SHP77 (cell line): ENCODE measurements at places on chromosomes 2 and 18.

DNA sequence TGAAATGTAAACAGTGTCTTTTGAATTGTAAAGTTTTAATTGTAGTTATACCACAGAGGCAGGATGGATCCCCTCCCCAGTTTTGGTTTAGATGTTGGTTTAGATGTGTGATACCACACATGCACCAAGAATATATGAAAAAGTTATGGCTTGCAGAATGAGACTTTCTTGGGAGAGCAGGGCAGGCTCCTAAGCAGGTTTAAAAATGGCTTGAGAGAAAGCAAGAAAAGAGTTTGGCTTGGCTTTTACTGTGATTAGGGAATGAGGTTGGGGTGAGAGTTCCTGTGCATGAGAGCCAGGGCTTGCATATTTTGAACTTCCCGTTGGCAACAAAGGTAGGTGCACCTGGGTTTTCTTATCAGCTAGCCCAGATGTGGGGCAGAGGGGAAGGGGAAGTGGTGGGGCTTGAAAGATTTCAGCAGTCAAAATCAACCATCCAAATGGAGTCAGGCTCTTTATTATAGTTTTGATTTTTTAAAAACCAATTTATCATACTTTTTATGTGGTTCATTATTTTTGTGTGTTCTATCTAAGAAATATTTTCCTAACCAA lies 246.9 kb downstream of the MTX2 start:
- DNase-seq, result no peak

DNA sequence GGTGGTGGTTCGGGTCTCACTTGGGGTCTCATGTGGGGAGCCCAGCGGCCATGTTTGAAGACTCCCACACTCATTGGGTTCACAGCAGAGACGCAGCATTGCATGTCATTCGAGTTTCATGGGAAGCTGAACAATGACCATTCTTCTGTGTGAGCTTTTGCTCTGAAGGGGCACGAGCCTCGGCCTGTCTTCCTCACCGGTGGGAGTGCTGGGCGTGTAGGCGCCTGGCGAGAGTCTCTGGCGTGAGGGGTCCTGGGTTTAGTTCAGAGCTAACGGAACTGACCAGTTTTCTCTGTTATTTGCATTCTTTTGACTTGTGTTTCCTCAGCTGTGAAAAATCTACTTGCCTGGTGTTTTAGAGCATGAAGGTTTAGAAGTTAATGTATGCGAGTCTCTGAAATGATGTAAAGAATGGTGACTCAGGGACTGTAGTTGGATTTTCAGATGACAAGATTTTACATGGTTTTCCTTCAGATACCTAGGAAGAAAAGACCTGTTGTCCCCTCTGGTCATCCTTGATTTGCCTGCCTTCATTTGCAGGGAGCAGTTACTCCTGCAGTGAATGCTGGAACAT lies 98.1 kb downstream of the ARMC9 start:
- no peak for DNase-seq

- DNase-seq, result no peak
These were observed 35.5 kb downstream of the IL1R2 start for GRCh38 chr2:102027036-102027980.

- no peak for DNase-seq
These were observed 46.3 kb downstream of the RTTN start for GRCh38 chr18:70158992-70159717.

DNA sequence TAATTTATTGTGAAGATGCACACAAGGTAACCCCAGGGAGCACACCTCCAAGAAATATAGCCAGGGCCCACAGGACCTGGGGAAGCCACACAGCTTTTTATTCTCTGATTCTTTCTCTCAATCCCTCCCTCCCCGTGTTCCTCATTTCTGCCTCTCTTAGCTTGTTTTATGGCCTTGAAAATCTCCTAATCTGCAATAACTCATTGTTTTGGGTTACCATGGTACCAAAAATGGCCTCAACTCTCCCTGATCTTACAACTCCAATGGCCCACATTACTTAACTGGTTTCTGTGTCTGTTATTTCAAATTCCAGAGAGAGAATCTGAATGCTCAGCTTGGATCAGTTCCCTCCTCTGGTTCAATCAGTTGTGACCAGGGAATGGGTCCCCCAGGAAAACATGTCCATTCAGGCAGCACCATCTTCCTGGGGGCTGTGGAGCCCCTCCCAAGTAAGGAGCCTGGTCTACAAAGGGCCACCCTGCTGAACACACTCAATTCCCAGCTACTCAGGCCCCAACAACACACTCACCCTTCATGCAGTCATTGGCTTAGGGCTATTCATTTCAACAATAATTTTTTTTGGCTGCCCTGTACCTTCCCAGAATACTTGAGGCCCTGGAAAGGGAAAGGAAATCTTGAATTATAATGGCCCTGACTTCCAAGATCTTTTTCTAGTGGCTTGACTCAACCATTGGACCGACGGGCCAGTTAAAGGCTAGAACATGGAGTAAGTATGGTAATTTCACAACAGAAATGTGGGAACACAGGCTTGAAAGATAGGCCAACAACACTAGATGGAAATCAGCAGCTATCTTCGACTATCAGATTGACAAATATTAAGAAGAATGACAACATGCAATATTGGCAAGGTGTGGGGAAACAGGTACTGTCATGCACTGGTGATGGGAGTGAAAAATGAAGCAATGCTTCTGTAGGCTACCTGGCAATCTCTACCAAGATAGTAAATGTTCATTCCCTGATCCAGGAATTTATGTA lies 41.6 kb upstream of the ST3GAL5 start:
- DNase-seq, result no peak

DNA sequence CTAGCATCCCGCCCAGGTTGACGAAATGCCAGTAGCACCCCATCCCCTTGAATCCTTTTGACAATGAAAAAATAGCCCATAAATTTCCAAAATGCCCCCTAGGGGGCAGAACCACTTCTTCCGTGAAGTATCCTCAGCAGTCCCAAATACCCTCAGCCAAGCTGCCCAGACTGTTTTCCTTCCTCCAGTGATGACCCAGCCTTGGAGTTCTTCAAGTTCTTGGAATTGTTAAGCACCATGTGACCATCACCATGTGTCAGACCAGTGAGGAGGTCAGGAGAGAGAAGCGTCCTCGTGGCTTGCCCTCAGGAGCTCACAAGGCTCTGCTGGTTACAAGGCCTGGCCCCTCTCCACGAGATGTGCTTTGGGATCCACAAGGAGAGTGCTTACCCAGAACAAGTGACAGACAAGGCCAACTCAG lies 1.4 kb upstream of the SLC23A3 start:
- DNase-seq, result peak; percentile 18

GRCh38 chr2:10911291-10912075 lies at the start of gene KCNF1:
Gene KCNF1 (plus strand): TSS chr2:10911934. CDS start chr2:10912427, 493 bp downstream.
- DNase-seq, result peak; percentile 57

DNA sequence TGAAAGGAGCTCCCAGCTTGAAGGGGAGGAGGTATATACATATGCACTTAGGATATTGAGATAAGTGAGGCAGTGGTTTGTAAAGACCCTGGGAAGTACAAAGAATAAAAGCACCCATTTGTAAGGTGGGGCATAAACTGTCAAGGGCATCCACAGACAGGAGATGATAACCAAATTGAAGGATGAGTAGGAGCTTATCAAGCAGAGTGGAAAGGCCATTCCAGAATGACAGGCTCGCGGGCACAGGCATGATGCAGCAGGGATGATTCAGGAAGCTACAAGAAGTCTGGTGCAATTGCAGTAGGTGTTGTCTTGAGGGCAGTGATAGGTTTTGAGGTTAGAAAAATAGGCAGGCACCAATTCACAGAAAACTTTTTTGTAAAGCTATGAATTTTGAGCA lies 504.8 kb downstream of the PIK3C3 start:
- no peak for DNase-seq

DNA sequence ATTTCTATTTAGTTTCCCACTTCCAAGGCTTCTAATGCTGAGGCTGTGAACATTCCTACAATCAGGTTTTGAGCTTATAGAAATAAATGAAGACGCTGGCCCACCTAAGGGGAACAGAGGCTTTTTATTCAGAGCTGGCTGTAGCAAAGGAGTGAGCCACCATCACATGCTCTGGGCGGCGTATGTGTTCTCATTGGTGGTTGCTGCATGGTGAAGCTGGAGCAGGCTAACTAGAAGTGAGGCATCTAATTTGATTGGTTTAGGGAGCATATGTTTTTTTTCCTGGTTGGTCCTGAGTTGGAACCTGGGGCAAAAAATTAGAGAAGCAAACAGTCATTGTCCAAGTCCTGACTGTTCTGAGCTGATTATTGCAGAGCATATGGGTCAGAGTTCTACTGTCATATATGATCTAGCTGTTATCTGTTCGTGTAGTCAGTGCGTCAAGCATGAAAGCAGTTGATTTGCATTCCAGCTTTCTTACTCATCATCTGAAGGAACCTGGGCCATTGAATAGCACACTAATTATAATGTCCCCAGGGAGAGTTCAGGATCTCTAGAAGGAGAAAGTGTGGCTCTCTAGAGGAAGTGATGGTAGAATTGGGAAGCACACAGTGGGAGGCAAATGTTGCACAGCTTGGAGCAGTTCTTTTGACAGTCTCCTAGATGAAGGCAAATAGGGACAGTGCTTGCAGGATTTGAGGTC lies 279.6 kb downstream of the PARD3B start:
- no peak for DNase-seq

- no peak for DNase-seq
These were observed 10.9 kb downstream of the LIPG start for GRCh38 chr18:49572611-49573345.

GRCh38 chr2:174333372-174334277 lies 1.1 kb upstream of the SP9 start:
- no peak for DNase-seq

GRCh38 chr2:135255208-135255607 lies 203.1 kb downstream of the RAB3GAP1 start:
- no peak for DNase-seq

- DNase-seq, result no peak
These were observed 26.0 kb downstream of the EFHD1 start for GRCh38 chr2:232659359-232659758.

- DNase-seq, result no peak
These were observed 43.1 kb downstream of the KCTD18 start for GRCh38 chr2:200466425-200467418.

- no peak for DNase-seq
These were observed 66.7 kb downstream of the AAK1 start for GRCh38 chr2:69576880-69577279.

DNA sequence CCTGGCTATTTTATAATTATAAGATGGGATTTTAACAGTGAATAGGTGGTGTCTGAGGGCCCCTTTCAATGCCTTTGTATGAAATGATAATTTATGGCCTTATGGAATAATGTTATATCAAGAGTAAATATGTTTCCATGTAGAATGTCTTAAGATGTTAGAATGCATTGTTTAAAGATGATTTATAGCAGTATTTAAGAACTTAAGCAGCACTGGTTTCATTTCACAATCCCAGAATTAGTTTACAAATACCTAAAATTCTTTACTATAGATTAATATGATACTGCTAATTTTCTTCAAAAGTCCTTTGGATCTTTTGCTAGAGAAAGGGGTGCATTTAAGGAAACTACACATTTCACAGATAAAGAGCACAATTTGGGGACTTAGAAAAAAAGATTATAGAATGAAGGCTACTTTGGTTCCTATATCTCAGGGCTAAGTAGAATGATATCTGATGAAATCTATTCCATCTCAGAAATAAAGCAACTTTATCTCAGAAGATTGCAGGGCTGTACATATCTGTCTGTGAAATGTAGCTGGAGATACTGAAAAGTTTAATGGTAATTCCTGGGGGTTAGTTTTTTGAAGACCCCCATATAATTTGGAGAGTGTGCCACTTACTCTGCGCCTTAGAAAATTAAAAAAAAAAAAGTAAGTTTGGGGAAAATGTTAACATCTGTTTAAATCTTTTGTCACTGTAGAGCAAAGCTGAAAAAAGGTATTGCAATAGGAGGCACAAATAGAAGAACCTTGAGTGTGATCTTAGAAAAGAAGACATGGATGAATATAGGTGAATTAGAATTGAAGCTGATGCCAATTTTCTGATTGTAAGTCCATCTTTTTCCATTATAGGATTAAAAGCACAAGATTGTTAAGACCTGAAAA lies 123.4 kb downstream of the GULP1 start:
- no peak for DNase-seq

- DNase-seq, result no peak
These were observed 143.0 kb upstream of the MYCN start for GRCh38 chr2:15797231-15797938.

DNA sequence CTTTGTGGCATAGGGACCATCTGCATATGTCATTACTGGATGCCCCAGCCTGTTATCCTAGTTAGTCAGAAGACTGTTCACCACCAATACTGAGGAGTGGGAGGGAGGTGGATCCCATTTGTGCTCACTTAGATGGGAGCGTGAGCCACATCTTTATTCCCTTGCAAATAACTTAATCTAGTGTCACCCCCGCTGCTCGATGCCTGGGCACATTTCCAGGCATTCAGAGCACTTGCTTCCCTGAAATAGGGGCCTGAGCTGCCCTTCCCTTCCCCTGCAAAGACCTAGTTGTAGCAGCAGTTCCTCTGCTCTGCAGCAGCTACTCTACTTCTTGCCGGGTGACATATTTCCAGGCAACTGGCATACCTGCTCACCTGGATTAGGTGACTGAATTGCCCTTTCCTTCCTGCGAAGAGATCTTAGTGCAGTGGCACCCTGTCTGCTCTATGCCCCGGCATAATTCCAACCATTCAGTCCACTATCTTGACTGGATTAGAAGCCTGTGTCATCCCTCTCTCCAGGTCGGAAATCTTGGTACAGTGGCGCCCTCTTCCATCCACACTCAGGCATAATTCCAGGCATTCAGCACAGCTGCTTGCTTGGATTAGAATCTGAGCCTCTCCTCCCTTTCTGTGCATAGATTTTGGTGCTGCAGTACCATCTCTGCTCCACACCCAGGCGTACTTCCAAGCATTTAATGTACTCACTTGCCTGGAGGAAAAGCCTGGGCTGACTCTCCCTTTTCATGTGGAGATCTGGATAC lies 1389.1 kb upstream of the TMEFF2 start:
- peak; percentile 7 for DNase-seq

GRCh38 chr2:121287146-121287798 lies 2.3 kb upstream of the TFCP2L1 start:
- DNase-seq, result no peak

DNA sequence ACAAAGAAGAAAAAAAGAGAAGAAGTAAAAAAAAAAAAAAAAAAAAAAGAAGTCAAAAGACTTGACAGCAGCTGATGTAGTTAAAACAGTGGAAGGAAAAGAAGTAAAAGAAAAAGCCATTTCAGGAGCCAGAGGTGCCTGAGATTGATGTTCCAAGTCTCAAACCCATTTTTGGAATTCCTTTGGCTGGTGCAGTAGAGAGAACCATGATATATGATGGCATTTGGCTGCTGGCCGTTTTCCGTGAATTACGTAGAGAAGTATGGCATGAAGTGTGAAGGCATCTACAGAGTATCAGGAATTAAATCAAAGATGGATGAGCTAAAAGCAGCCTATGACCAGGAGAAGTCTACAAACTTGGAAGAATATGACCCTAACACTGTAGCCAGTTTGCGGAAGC lies 7.6 kb upstream of the CHST10 start:
- no peak for DNase-seq

GRCh38 chr18:64202210-64202836 lies 53.4 kb upstream of the LINC00305 start:
- DNase-seq, result no peak

- no peak for DNase-seq
These were observed 18.6 kb downstream of the PRKD3 start for GRCh38 chr2:37306024-37306423.

- DNase-seq, result no peak
These were observed 25.8 kb downstream of the CAB39 start for GRCh38 chr2:230738391-230738811.

- DNase-seq, result no peak
These were observed 90.1 kb downstream of the CHN1 start for GRCh38 chr2:174914853-174915760.
